ENCODE measurements at places on chromosomes 1 and 21. TPM values are rescaled to one million over a fixed set of nuclear protein-coding genes. Genes with fewer than 3 reads are reported as not detected.

The SMPDL3B gene
- total RNA-seq = 22.3 TPM

The ADAMTSL4 gene
- total RNA-seq = 9.2 TPM

The SPATA21 gene
- total RNA-seq = not detected

DNA sequence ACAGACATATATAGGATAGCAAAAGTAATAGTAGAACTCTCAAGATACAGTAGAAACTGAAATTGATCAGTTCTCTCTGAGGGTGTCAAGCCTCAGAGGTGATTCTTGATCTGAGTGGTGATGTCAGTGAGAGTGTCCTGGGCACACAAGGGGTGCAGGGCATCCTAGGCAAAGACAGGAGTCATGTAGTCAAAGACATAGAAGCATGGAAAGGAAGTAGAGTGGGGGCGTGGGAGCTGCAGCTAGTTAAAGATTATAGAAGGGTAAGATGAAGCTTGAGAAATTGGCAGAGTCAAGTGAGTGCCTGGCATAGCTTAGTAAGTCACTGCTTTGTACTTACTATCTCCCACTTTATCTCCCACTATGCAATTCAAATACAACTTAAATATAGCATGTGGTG lies 22.8 kb downstream of the CDC7 start:
- no peak for DNase-seq
- no peak overlapping the region for H3K4me3 ChIP-seq
- H3K4me1 ChIP-seq = peaks cover 10% of the 10 kb centered on the region
- H3K27me3 ChIP-seq = no peaks in the 10 kb centered on the region

All from thyroid gland (tissue), 4 donors.